ENCODE measurements at places on chromosomes 13 and 19.

GRCh38 chr13:42548731-42549551, 25.0 kb upstream of the TNFSF11 start:
- peak; percentile 53 for ATAC-seq

DNA sequence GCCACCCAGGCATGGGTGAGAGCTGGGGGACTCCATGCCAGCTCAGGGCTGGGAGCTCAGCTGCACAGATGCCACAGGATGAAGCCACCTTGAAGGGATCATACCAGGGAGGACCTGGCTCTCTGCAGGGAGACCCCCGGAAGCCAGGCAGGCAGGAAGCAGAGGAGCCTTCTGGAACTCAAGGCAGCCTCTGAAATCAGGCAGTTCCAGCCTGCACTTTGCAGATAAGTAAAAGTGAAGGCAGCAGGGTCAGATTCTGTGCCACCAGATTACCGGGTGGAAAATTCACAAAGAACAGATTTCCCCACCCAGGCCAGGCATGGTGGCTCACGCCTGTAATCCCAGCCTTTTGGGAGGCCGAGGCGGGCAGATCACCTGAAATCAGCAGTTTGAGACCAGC, 2.5 kb downstream of the TMEM259 start:
- ATAC-seq, result no peak

DNA sequence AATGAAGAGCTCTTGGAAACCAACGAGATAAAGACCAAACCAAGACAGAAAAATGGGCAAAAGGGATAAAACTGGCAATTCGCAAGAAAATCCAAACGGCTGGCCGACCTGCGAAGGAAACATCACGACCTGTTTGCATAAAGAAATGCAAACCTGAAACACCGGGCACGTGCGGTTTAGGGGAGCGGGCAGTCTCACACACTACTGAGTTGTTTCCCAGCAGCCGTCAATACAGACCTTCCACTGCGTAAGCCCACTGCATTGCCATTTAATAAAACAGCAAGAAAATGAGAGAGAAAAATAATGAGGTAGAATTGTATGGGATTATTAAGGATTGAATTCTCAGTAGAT, 642 bp upstream of the PEG3 start:
- ATAC-seq, result no peak

GRCh38 chr13:100212904-100213553, 124.1 kb downstream of the PCCA start:
- no peak for ATAC-seq

DNA sequence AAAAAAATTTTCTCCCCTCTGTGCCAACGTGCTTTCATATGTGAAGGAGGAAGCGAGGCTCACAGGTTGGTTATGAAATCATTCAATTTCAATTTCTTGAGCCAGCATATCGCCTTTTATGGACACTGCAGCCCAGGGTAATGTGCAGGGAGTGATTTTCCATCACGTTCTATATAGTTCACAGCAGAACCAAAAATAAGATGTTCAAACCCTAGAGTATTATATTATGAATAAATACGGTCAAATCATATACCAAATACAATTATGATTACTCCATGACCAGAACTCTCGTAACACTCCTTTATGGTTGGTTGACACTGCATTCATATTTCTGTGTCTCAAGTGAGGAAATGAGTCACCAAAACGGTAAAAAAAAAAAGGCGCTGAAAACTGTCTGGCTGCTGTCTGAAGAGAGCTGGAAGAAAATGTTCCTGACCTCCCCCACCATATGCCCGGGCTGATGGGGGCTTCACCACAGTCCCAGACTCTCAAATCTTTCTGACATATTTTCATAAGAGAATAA, 75.8 kb upstream of the UBAC2 start:
- peak; percentile 92 for ATAC-seq

- no peak for ATAC-seq
Measured at GRCh38 chr19:41566001-41566400, 10.0 kb upstream of the CEACAM21 start.

DNA sequence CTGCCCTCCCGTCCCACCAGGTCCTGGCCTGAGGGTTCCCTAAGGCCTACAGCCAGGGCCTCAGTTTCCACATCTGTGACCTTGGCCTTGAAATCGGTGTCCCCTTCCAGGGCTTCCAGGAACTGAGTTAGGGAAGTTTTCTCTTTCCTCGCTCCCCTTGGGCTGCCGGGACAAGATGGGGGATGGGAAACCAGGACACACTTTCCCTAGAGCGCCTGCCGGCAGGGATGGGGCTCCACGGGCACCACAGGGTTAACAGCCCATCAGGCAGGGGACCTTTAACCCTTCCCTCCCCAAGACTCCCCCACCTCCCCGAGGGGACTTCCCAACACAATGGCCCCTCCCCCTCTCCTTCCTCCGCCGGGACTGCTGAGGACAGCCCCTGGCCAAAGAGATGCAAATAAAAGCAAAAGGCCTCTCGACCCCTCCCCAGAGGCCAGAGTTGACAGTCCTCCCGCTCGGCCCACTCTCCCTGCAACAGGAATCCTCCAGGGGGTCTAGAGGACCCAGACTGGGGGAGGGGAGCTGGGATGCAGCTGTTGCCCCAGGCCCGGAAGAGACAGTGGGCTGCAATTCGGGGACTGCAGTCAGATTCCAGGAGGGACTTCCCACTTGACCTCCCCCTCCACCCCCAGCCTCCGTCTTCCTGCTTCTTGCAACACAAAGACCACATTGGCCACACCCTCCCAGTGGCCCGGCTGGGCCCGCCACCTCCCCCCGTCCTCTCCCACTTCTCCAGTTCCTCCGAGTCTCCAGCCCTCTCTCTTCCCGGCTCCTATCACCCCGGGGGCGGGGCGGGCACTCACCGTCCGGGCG, 3.4 kb downstream of the BBC3 start:
- ATAC-seq, result no peak

DNA sequence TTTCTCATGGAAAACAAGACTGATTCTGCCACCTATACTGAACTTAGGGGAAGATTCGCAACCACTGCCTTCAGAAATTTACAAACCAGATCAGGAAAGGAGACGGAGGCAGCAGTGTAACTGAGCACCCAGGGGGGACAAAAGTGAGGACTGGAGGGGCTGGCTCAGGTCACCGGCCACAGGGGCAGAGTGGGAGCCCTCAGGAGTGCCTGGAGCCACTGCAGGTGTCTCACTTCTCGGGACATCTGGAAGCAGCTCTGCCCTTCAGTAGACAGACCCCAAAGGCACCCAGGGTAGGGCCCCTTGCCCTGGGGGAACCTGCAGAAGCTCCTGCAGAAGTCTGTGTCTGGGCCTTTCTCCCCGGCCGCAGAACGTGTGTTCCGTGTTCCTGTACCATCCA, 5.8 kb downstream of the ARHGEF7 start:
- ATAC-seq, result no peak

GRCh38 chr19:10646456-10647159, 7.5 kb upstream of the ILF3 start:
- no peak for ATAC-seq

DNA sequence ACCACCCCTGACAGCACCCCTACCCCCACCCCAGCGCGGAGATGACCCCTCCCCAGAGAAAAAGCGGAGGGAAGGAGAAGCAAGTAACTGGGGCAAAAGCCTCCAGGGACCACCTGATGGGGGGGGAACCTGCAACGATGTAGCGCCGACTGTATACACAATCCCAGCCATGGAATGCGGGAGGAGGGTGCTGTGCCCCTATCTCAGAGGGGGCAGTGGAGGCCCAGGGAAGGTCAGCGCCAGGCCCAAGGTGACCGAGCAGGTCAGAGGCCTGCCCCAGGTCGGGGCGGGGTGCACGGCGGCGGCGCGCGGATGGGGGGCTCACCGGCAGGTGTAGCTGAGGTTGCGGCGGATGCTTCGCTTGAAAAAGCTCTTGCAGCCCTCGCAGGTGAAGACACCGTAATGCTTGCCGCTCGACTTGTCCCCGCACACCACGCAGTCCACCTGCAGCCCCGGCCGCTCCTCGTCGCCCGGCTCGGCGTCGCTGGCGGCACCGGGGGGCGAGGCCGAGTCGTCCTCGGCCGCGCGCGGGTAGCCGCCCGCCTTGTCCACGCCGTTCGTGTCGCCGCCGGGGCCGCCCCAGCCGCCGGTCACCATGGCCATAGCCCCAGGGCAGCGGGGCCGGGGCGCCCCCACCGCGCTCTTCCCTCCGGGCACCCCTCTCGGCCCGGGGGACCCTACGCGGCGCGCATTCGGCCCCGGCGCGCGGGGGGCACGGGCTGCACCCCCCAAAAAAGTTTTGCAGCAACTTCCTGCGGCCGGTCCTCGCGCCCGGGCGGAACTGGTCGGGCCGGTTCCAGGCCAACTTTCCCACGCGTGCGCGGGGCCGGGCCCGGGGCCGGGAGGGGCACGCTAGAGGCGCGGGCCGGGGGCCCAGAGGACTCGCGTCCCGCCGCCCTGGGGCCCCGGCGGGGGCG, 843 bp downstream of the NR2F6 start:
- no peak for ATAC-seq

DNA sequence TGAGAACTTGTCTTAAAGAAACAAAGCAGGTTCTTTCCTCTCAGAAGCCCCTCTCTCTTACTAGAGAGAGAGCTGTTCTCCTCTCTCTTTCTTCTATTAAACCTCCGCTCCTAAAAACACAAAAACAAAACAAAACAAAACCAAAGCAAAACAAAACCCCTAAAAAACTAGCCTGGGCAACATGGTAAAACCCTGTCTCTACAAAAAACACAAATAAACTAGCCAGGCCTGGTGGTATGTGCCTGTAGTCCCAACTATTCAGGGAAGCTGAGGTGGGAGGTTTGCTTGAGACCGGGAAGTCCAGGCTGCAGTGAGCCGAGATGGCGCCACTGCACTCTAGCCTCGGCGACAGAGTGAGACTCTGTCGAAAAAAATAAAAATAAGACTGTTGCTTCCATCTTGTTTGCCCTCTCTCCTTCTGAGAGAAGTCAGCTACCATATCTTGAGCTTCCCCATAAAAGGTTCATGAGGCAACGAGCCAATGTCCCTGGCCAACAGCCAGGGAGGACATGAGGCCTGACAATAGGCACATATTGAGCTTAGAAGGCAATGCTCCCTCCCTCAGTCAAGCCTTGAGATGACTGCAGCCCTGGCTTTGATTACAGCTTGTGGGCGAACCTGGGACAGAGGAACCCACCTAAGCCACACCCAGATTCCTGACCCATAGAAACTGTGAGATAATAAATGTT, 17.5 kb upstream of the FLT3 start:
- ATAC-seq, result no peak

DNA sequence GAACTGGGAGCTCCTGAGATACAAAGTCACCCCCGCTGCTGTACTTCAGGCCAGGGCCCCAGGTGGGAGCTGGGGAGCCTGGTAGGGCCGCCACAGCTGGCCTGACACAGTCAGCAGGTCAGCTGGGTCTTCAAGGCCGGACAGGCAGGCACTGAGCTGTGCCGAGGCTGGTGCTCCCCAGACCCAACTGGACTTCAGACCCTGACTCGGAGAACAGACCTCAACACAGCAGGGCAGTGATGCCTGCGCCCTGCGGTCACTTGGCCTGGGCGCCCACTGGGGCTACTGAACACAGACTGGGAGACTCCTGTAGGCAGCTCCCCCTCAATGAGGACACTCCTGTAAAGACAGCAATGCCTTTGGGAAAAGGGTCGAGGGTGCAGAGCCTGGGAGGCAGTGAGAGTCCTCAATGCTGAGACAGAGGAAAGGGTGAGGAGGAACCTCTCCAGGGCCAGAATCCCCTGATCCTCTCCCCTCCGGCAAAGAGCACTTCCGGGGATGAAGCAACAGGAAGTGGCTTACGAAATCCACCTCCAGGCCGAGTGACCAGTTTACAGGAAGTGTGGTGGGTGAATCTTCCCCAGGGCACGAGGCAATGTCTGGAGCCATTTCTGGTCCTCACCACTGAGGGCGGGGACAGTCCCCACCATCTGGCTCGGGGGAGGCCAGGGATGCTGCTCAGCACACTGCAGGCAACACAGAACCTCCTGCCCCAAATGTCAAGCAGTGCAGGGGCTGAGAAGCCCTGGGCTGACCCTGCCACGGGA, 40.8 kb upstream of the ISYNA1 start:
- peak; percentile 81 for ATAC-seq

DNA sequence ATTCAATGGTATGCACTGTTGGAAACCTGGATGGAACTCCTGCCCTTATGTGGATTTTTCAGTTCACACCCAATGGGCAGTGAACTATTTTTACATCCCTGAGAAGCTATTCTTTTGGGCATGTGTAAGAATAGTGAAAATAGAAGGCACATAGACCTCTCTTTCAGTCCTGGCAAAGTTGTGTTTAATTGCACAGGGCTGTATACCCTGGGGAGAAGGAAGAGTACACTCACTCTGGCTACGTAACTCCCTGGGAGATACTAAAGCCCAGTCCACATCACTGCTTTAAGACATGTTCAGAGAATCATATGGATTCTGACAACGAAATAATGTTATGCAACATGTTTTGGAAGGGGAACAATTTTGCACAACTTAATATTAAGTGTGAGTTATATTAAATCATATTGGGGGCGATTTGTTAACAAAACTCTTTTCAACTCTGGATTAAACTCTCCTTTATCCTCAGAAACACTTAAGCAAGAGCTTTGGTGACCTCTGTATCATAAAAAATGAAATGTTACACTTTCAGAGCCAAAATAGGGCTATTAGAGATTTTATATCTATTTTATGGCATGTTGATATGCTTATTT, 166.1 kb downstream of the DCT start:
- no peak for ATAC-seq

DNA sequence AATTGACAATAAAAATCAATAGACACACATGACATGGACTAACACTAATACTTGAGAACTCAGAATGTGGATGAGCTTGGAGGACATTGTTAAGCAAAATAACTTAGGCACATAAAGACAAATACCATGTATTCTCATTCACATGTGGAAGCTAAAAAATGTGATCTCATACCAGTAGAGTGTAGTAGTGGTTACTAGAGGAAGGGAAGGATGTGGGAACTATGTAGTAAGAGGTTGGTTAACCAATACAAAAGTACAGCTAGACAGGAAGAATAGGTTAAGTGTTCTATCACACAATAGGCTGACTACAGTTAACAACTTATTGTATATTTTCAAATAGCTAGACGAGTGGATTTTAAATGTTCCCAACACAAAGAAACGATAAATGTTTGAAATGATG, 415.8 kb upstream of the KLF12 start:
- ATAC-seq, result peak; percentile 36

DNA sequence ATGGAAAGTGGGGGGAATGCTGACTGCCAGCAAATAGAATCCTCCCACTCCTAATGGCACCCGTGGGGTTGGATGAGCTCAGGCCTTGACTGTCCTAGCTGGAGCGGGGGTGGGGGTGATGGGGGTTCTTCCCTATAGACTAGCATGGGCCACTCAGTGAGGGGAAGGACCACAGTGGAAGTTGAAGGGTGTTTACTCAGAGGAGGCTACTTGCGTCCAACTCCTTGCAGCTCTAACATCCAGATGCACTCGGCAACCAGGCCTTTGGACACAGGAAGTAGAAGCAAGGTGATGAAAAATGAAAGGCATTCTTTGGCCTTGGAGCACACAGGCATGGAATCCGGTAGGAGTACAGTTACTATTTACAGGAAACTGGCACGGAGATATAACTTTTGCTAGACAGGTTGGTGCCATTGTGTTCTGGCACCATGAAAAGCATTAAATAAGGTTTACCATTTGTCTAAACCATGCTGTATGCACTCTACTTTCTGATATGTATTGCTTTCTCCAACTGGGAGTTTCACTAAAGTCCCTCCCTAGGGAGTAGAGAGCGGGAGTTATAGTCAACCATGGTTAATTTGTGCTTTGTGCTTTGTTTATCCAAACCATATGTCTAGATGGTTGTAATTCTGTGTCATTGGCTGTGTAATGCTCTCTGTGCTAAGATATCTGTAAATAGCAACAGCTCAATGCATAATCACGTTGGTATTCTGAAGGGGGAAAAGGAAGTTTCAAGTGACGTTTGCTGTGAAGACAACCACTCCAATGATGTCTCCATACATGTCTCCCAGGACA, 125.3 kb downstream of the TSHZ3 start:
- ATAC-seq, result no peak
